Breast epithelium (tissue), 4 donors: ENCODE measurements at places on chromosomes 3 and 15. TPM values are rescaled to one million over a fixed set of nuclear protein-coding genes. Genes with fewer than 3 reads are reported as not detected.
A peak's percentile ranks its signal among the peaks of the same experiment; 100 is the strongest.

DNA sequence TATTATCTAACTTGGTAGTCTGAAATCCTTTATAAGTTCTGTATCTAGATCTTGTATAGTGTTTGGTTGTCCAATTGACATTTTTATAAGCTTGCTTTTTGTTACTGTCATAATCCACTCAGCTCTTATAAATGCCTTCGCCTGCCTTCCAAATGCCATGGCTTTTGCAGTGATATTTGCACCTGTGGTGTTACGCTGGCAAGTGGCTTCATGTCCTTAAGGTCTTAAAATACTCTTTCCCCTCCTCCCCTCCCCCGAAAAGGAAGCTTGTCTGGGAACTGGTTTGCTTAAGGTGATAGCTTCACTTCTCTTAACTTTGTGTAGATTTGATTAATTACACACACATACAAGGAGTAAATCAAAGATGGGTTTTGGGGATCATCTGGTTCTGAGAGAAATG lies 62.0 kb downstream of the ABHD2 start:
- DNase-seq: no peak
- no peak overlapping the region for H3K4me3 ChIP-seq
- H3K27ac ChIP-seq: no peak overlapping the region
- no peaks in the 10 kb centered on the region for H3K4me1 ChIP-seq
- H3K27me3 ChIP-seq: no peaks in the 10 kb centered on the region

DNA sequence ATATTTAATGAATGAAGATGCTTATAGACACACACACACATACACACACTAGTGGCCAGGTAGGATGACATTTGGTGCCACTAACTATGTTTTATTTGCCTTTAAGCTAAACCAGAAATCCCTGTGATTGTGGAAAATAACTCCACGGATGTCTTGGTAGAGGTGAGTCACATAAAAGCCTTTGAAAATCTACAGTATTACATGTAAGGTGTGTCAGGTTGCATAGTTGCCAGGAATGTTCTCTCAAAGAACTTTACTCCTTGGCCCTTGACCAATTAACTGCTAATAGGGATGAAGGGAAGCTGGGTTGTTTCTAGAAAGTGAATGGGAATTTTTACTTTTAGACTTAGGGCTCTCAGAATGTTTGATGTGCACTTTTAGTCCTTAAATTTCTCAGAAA lies 9.9 kb downstream of the ZBED2 start:
- H3K4me3 ChIP-seq: no peak overlapping the region
- H3K36me3 ChIP-seq: no peaks in the 10 kb centered on the region
- H3K27ac ChIP-seq: no peak overlapping the region
- H3K27me3 ChIP-seq: no peaks in the 10 kb centered on the region
- no peaks in the 10 kb centered on the region for H3K4me1 ChIP-seq
- no peak for DNase-seq

- H3K36me3 ChIP-seq: no peaks in the 10 kb centered on the region
- H3K27ac ChIP-seq: no peak overlapping the region
Observed at GRCh38 chr3:150247441-150247840, 160.7 kb upstream of the TSC22D2 start.

DNA sequence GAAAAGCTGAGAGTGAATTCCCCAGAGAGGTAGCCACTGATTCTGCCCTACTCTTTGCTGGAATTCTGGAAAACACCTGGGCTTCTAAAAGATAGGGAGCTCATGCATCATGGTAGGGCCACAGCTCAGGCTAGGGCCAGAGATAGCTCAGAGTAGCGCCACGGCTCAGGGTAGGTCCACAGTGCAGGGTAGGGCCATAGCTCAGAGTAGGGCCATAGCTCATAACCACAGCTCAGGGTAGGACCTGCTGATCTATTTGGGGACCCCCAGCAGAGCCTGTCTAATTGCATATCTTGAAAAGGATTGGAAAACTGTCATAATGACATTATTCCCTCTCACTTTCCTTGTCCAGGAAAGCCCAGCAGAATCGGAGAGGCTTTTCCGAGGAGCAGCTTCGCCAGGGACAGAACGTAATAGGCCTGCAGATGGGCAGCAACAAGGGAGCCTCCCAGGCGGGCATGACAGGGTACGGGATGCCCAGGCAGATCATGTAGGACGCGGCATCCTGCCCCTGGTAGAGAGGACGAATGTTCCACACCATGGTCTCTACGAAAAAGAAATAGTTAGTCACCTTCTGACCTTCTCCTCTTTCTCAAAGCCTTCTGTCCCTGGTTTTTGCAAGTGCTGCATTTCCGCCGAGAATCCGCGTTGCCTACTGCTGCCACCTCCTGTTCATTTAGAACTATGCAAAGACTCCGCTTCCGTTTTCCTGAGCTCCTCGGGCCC lies 14.5 kb downstream of the TAGLN3 start:
- H3K4me3 ChIP-seq: no peak overlapping the region
- H3K27me3 ChIP-seq: no peaks in the 10 kb centered on the region
- no peaks in the 10 kb centered on the region for H3K4me1 ChIP-seq

- H3K27me3 ChIP-seq: no peaks in the 10 kb centered on the region
- no peak for DNase-seq
- H3K4me3 ChIP-seq: no peak overlapping the region
- no peaks in the 10 kb centered on the region for H3K36me3 ChIP-seq
Observed at GRCh38 chr3:54967731-54968161, 39.9 kb upstream of the LRTM1 start.

GRCh38 chr15:76460347-76460746 lies 123.8 kb downstream of the ISL2 start:
- H3K27me3 ChIP-seq: no peaks in the 10 kb centered on the region
- no peaks in the 10 kb centered on the region for H3K4me1 ChIP-seq
- no peak for DNase-seq

- H3K36me3 ChIP-seq: no peaks in the 10 kb centered on the region
- H3K4me1 ChIP-seq: no peaks in the 10 kb centered on the region
- DNase-seq: no peak
- H3K27me3 ChIP-seq: no peaks in the 10 kb centered on the region
Observed at GRCh38 chr3:66200147-66200546, 20.7 kb upstream of the SLC25A26 start.

DNA sequence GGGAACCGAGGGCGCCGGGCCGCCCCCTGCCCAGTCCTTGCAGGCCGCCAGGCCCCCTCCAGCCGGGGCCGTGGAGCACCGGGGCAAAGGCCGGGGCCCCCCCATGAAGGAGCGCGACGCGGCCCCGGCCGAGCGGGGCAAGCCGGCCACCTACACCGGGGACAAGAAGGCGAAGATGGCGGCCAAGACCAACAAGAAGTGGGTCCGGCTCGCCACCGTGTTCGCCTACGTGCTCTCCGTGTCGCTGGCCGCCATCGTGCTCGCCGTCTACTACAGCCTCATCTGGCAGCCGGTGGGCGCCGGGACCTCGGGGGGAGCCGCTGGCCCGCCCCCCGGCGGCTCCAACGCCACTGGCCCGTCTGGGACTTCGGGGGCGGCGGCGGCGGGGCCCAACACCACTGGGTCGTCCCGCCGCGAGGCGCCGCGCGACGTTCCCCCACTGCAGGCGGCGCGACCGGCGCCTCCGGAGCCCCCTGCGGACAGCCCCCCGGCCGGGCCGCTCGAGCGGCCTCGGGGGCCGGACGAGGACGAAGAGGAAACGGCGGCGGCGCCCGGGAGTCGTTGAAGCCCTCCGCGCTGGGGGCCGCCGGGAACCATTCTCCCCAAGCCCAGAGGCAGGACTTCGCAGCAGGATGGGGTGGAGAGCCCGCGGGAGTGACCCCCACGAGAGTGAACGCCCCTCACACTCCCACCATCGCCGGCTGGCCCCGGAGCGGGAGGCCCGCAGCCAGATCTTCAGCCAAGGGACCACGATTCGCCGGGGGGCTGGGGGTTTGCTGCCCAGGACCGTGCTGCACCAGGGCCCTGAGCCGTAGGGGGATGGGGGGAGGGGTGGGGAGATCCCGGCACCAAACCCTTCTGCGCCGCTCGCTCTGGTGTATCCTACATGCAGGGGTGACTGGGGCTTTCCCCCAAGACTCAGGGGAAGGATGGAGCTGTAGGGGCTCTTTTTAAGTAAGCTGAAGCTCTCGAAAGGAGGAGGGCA lies 753 bp downstream of the INAFM2 start:
- no peak for DNase-seq
- peaks cover 5% of the 10 kb centered on the region for H3K4me1 ChIP-seq
- H3K27me3 ChIP-seq: no peaks in the 10 kb centered on the region
- H3K4me3 ChIP-seq: peak overlapping the region; percentile 81

ROPN1 gene
- not detected for total RNA-seq

CD86 gene
- total RNA-seq: 12.6 TPM

ACTRT3 gene
- total RNA-seq: 1.5 TPM

GOLGA6L4 gene
- total RNA-seq: 3.8 TPM

ZNF621 gene
- 24.9 TPM for total RNA-seq

WDR48 gene
- 48.9 TPM for total RNA-seq

CCR4 gene
- 0.66 TPM for total RNA-seq
